Glomerular endothelial cell (primary cell): ENCODE measurements at places on chromosomes 3 and 15. TPM values are rescaled to one million over a fixed set of nuclear protein-coding genes. Genes with fewer than 3 reads are reported as not detected.

Gene ARL14
- not detected in 2 replicates for total RNA-seq

GRCh38 chr3:194276768-194277103 lies 74.4 kb downstream of the CPN2 start:
- no peak for DNase-seq

Gene SIDT1
- total RNA-seq, result 0.99 TPM in 1 of 2 replicates, not detected in the other

DNA sequence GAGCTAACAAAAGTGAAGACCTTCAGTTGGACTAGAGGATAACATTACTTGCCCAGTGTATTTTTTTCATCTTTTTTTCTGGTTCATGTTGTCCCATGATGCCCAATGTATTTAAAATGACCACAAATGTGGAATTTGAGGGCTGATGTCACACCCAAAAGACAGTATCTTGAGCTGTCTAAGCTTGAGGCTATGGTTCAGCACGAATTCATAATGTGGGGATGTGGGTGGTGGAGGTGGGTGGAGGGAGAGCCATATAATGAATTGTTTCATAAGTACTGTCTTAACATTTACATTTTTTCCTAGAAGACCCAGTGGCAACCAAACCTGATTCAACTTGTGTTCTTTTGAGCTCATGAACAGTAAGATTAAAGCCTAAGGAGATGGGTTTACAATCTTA lies 37.5 kb downstream of the CHAC1 start:
- DNase-seq, result no peak

Gene SUSD5
- 2.5 and 15.8 TPM in 2 replicates for total RNA-seq

GRCh38 chr3:12280357-12280806 lies 8.5 kb upstream of the PPARG start:
- no peak for DNase-seq

GRCh38 chr3:138364356-138365252 lies 16.2 kb downstream of the MRAS start:
- no peak for DNase-seq

- DNase-seq, result no peak
These were observed 644.1 kb upstream of the ARRDC4 start for GRCh38 chr15:97316362-97316761.

Gene GOLGA8R
- total RNA-seq, result 1.1 and 1.5 TPM in 2 replicates

- DNase-seq, result no peak
These were observed 343.3 kb upstream of the PPP2R3A start for GRCh38 chr3:135622215-135622614.

Gene NANOGP8
- total RNA-seq, result not detected in 2 replicates

DNA sequence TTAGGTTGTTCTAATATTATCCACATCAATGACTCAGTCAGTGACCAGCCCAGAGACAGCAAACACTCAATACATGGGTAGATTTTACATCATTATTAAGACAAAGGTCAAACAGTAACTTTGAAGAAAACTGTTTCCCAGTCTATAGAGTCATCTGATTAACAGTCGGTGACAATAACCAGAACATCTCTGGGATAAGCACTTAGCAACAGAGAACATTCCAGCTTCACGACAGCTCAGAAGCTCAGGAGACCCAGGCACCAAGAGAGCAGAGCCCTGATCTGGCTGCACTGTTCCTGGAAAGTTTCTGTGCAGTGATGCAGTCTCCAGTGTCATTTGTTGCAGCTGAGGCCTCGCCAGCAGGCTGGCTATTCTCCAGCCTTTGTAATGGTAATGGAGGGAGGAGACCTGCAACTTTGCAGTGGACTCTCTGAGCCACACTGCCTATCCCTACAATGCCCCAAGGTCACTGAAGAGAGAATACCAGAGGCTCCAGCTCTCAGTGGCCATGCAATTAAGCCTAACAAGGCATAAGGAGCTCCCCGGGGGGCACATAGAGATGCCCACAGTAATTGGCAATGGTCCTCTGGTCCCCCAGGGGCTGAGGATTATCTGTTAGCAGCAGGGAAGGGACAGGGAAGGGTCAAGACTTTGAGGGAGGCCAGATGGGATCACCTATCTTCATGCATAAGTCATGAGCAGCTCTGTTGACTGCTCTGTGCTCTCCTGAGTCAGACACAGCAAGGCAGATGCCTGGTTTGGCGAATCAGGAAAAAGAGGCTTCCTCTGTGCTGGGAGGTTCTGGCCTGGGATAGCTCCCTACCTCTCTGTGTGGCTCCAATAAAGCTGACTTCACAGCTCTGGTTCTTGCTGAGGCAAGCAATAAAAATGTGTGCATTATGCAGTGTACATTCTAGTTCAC lies 163.6 kb downstream of the CTNNB1 start:
- no peak for DNase-seq

DNA sequence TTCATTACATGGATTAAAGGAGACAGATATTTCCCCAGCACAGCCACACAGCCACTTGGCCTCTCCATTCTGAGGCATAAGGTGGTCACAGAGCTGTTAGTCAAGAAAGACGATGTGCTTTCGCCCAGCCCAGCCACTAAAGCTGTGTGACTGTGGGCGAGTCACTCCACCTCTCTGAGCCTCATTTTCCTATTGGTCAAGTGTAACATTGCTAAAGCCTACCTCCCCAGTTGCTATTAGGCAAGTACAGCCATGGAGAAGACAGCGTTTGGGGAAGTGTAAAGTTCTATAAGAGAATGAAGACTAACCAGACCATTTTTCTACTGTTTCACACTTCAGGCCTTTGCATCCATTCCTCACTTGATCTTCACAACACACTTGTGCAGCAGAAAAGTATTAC lies 24.1 kb downstream of the TMEM40 start:
- no peak for DNase-seq

- DNase-seq, result no peak
These were observed 324.5 kb downstream of the OCA2 start for GRCh38 chr15:27774638-27775037.

DNA sequence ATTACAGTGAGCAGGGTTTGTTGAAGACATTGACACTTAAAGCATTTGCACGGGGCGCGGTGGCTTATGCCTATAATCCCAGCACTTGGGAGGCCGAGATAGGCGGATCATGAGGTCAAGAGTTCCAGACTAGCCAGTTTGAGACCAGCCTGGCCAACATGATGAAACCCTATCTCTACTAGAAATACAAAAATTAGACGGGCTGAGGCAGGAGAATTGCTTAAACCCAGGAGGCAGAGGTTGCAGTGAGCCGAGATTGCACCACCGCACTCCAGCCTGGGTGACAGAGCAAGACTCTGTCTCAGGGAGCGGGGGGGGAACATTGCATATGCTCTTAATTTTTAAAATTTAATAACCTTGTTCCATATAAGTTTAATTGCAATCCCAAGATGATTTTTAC lies 11.9 kb downstream of the STT3B start:
- no peak for DNase-seq

GRCh38 chr15:90617171-90617570 lies 87.4 kb downstream of the CRTC3 start:
- no peak for DNase-seq

Gene SEMA6D
- total RNA-seq, result 2.7 and 5.6 TPM in 2 replicates

- no peak for DNase-seq
These were observed 139.5 kb downstream of the TBL1XR1 start for GRCh38 chr3:177057768-177058167.

DNA sequence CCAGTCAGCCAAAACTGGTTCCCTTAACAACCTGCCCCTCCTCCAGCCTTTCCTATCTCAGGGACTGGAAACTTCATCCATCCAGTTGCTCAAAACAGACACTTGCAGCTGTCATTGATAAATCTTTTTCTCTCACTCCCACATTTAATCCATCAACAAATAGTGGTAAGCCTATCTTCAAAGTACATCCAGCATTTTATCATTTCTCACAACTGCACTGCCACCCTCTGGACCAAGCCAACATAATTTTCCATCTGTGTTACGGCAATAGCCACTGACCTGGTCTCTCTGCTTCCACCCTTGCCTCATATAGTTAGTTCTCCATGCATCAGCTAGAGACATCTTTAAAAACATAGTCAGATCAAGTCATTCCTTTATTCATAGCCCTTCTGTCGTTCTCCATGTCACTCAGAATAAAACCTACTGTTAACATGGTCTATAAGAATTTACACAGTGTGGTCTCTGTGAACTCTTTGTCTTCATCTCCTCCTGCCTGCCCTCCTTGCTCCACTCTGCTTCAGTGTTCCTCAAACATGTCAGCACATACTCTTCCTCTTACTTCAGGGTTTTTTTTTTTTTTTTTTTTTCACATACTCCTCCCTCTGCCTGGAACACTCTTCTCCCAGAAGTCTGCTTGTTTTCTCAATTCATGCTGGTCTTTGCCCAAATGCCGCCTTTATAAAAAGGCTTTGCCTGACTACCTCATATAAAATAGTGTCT lies 102.5 kb upstream of the COL6A5 start:
- no peak for DNase-seq

- DNase-seq, result no peak
These were observed 108.9 kb upstream of the PROK2 start for GRCh38 chr3:71893702-71894479.

GRCh38 chr3:129487183-129487867 lies 41.1 kb upstream of the RHO start:
- DNase-seq, result no peak

DNA sequence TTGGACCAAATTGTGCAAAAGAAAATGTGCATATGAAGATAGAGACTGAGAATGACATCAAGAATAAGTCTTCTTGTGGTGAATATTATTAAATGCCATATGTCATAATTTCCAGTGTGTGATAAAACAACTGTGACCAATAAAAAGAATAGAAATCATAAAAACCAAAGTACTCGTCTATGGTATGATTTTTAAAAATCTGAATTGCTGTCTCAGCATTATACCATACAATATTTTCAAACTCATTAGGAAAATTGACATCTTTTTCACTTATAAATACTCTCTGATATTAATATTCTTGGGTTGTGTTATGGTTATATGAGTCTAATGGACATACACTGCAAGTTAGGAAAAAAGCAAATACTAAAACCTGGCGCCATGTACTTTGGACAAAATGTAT lies 279.4 kb downstream of the ROBO1 start:
- DNase-seq, result no peak

DNA sequence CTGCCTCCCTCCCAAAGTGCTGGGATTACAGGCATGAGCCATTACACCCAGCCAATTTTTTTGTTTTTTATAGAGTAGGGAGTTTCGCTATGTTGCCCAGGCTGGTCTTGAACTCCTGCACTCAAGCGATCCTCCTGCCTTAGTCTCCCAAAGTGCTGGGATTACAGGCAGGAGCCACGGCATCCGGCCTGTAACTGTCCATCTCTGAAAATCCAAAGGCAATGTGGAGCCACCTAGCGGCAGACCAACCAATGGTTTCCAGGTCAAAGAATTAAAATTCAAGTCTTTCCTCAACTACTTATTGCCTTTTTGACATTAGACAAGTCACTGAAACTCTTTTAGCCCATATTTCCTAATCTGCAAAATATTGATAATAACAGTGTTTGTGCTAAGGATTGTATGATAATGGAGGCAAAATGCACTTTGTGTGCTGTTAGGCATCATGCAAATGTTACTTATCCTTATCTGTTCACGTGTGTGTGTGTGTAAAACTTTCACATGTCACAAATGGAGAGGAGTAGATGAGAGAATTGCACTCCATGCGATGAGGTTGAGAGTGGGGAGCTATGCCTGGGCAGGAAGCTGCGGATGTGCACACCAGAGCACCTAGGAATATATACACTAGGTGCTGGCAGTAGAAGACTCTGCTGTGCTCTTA lies 48.7 kb downstream of the COL8A1 start:
- DNase-seq, result no peak

DNA sequence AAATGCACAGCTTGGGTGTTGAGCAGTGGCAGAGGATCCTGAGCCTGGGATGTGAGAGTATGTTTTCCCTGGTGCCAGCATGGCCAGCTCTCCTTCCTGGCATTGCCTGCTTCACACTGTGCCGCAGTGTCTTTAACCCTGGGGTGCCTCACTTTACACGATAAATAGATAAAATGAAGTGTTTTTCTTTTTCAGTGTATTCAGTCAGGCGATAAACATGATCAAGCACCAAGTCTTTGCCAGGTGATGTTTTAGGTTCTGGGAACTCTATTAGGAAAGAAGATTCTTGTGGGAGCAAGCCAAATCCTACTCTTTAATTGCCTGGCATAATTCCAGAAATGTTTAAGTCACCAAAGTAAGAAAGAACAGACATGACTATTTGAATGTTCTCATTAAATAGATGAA lies 14.0 kb downstream of the ABHD6 start:
- no peak for DNase-seq
